Activated CD4-positive, alpha-beta T cell treated with anti-CD3 and anti-CD28 coated beads for 36 hours (primary cell): ENCODE measurements at places on chromosomes 1 and 21.
A peak's percentile ranks its signal among the peaks of the same experiment; 100 is the strongest.

DNA sequence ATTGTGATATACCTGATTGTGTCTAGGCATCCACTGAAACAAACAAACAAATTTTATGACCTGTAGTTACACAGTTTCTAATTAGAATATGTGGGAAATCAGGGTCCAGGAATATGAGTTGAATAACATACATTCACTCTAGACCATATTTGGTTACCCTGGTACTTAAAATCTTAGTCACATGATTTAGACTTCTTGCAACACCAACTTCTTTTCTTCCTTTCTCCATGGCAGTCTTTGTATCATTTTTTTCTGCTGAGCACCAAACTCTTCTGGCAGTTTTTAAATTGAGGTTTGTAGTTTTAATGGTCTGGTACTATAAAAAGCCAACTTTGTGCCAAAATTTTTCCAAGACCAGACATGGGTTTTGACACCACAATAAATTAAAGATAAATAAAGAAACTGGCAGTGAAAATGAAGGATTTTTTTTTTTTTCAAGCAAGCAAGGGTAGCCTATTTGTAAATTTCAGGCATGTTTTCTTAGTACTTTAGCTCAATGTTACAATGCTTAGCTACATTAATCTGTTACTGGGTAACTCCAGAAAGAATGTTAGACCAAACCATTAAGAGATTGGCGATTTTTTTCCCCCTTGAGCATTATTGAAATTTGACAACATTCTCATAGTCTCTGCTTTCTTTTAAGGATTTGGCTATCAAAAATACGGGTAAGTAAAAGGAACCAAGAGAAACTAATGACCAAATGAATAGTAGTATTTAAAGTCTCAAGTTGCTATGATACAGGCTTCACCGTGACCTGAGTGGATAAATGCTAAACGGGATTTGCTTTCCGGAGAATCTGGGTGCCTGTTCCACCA is 108.5 kb downstream of the NFIA start:
- no peaks in the 10 kb centered on the region for H3K27me3 ChIP-seq
- H3K36me3 ChIP-seq, result no peaks in the 10 kb centered on the region
- no peak overlapping the region for H3K27ac ChIP-seq
- no peak overlapping the region for H3K4me3 ChIP-seq
- no peak for DNase-seq

- H3K27me3 ChIP-seq, result no peaks in the 10 kb centered on the region
- DNase-seq, result no peak
- no peaks in the 10 kb centered on the region for H3K36me3 ChIP-seq
- H3K4me1 ChIP-seq, result peaks cover 22% of the 10 kb centered on the region
These were observed 164.8 kb downstream of the PLPPR5 start for GRCh38 chr1:98839840-98840239.

- H3K36me3 ChIP-seq, result peaks cover 30% of the 10 kb centered on the region
- H3K4me1 ChIP-seq, result peaks cover 35% of the 10 kb centered on the region
- H3K27ac ChIP-seq, result peak overlapping the region; percentile 90
- no peaks in the 10 kb centered on the region for H3K27me3 ChIP-seq
These were observed 495 bp downstream of the PI4KB start for GRCh38 chr1:151326619-151327222.

DNA sequence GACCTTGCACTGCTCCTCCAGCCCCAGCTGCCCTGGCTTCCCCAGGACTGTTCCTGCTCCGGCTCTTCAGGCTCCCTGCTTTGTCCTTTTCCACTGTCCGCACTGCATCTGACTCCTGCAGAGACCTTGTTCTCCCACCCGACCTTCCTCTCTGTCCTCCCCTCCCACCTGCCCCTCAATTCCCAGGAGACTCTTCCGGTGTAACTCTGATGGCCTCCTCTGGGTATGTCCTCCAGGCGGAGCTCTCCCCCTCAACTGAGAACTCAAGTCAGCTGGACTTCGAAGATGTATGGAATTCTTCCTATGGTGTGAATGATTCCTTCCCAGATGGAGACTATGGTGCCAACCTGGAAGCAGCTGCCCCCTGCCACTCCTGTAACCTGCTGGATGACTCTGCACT is 550 bp downstream of the ACKR1 start:
- peaks cover 23% of the 10 kb centered on the region for H3K4me1 ChIP-seq
- peaks cover 57% of the 10 kb centered on the region for H3K27me3 ChIP-seq
- no peaks in the 10 kb centered on the region for H3K36me3 ChIP-seq
- no peak overlapping the region for H3K4me3 ChIP-seq
- no peak overlapping the region for H3K27ac ChIP-seq
- no peak for DNase-seq

- H3K27ac ChIP-seq, result no peak overlapping the region
- H3K27me3 ChIP-seq, result peaks cover 9% of the 10 kb centered on the region
- H3K4me1 ChIP-seq, result no peaks in the 10 kb centered on the region
- DNase-seq, result no peak
- no peak overlapping the region for H3K4me3 ChIP-seq
- no peaks in the 10 kb centered on the region for H3K36me3 ChIP-seq
These were observed 46.9 kb upstream of the GNG12 start for GRCh38 chr1:67880056-67880601.

DNA sequence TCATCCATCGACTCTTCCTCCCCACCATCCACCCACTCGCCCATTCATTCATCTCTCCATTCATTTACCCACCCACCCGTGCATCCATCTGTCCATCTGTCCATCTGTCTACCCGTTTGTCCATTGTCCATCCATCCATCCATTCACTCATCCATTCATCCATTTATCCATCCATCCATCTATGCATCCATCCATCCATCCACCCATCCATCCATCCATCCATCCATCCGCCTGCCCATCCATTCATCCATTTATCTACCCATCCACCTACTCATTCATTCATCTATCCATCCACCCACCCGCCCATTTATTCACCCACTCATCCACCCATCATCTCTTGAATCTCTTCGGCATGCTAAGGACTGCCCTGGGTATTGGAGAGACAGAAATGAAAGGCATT is 18.5 kb downstream of the ARHGEF10L start:
- no peak overlapping the region for H3K27ac ChIP-seq
- H3K4me1 ChIP-seq, result no peaks in the 10 kb centered on the region
- no peaks in the 10 kb centered on the region for H3K36me3 ChIP-seq
- no peak overlapping the region for H3K4me3 ChIP-seq
- peaks cover 3% of the 10 kb centered on the region for H3K27me3 ChIP-seq

DNA sequence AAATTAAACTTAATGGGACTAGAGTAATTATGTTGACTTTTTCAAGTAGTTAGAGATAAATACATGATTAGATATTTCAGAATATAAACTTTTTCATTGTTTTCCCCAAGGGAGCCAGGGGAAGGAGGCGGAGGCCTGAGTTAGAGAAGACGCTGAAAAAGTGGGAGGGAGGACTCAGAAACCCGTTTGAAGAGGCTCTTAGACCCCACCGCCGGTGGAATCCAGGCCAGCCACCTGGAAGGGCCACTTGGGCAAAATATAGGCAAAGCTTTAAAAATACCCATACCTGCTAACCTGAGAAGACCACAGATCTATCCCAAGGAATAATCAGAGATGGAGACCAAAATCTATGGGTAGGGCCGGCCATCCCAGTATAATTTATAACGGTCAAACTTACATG is 242.6 kb downstream of the PTPRU start:
- H3K36me3 ChIP-seq, result no peaks in the 10 kb centered on the region
- peaks cover 43% of the 10 kb centered on the region for H3K27me3 ChIP-seq
- no peak overlapping the region for H3K4me3 ChIP-seq

DNA sequence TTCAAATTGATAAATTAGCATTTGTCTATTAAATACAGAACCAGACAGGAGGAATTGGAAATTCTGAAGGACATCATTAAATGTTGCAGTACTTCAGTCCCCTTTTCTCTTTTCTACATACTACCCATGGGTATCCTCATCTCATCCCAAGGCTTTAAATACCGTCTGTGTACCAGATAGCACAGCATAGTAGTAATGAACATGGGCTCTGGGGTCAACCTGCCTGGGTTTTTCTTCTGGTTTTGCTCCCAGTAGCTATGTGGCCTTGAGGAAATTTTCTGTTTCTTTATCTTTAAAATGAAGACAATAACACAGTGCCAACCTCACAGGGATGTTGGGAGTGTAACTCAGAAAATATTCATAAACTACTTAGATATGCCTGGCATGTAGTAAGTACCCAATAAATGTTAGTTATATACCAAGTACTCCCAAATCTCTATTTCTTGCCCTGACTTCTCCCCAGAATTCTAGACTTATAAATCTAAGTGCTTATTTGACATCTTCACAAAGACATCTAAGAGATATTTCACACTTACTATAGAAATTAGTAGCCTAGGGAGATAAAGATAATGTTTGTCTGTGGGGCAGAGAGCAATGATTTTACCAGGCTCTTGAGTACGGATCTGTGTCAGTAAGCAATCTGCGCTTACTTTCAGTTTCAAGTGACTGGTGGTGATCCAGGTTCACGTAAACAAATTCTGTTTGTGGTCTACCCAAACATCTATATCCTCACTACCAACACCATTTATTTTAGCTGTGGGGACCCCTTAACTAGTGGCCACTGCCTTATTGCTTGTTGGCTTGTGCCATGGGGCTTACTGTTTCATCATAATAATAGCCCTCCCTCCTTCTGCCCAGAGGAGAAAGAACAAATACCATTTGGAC is 37.3 kb downstream of the VANGL2 start:
- H3K36me3 ChIP-seq, result peaks cover 26% of the 10 kb centered on the region
- H3K4me1 ChIP-seq, result peaks cover 40% of the 10 kb centered on the region
- DNase-seq, result no peak
- H3K27me3 ChIP-seq, result no peaks in the 10 kb centered on the region

DNA sequence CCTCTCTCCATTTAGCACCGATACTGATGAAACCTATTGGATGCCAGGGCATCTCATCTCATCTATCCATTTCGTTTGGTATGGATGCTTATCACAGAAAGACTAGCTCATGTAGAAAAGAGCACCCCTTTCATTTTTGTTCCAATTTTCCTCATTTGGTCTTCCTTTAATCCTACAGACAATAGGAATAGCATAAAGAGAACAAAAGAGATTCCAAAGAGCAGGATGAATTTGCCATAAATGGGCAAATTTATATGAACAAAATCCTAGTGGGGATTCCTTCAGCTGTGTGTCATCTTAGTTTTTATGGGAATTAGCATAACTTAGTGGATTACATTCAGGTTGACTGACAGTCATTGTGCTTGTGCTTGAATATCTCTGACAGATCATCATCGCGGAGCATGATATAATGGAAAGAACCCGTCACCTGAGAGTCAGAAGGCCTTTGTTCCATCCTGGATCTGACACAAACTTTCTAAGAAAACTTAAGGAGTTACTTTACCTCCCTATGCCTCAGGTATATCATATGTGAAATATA is 777.5 kb upstream of the ADGRL2 start:
- no peak overlapping the region for H3K4me3 ChIP-seq
- H3K4me1 ChIP-seq, result no peaks in the 10 kb centered on the region
- no peaks in the 10 kb centered on the region for H3K27me3 ChIP-seq
- H3K36me3 ChIP-seq, result no peaks in the 10 kb centered on the region

DNA sequence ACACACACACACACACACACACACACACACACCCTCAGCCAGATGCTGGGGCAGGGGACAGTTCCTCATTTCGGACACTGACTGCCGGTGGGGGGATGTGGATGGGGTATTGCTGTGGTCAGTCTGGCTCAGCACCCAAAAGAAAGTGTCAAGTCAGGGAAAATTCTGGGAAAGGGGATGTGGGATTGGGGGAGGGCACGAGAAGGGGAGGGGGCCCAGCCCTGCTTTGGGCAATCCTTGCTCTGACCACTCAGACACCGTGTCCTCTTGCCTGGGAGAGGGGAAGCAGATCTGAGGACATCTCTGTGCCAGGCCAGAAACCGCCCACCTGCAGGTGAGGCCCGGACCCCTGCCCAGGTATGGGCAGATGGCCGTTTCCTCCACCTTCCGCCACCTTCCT is at the start of gene C1QC:
TSS of gene C1QC (plus strand) at position 253 of the 400 bp plus-strand sequence. CDS start 391 bp downstream, outside the sequence.
- no peak for DNase-seq
- H3K27me3 ChIP-seq, result peaks cover 6% of the 10 kb centered on the region

DNA sequence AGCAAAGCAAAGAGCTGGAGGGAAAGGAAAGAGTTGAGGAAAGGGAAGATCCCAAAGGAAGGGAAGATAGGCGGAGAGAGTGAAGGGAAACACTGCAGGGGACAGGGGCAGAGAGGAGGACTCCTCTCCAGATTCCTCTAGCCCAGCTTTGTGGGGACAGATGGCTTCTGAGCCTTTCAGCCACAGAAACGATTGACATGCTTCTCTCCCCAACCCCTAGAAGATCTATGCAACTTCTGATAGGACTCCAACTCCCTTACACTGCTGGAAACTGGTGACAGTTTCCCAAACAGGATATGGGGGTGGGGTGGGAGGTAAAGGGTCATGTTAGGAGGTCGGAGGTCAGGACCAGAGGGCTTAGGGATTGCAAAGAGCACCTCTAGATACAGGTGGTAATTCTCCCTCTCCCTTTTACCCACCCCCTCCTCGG is 6.5 kb downstream of the MEX3A start:
- no peak overlapping the region for H3K4me3 ChIP-seq
- no peaks in the 10 kb centered on the region for H3K36me3 ChIP-seq
- H3K4me1 ChIP-seq, result no peaks in the 10 kb centered on the region
- no peak for DNase-seq
- no peak overlapping the region for H3K27ac ChIP-seq

- no peaks in the 10 kb centered on the region for H3K36me3 ChIP-seq
- no peak overlapping the region for H3K4me3 ChIP-seq
- peaks cover 2% of the 10 kb centered on the region for H3K27me3 ChIP-seq
- H3K4me1 ChIP-seq, result peaks cover 5% of the 10 kb centered on the region
- no peak for DNase-seq
These were observed 18.2 kb upstream of the RC3H1 start for GRCh38 chr1:174040387-174040786.

GRCh38 chr1:235427447-235427846 is 60.2 kb downstream of the TBCE start:
- no peaks in the 10 kb centered on the region for H3K27me3 ChIP-seq
- peaks cover 14% of the 10 kb centered on the region for H3K4me1 ChIP-seq
- H3K36me3 ChIP-seq, result no peaks in the 10 kb centered on the region
- DNase-seq, result no peak
- H3K27ac ChIP-seq, result no peak overlapping the region
- no peak overlapping the region for H3K4me3 ChIP-seq

DNA sequence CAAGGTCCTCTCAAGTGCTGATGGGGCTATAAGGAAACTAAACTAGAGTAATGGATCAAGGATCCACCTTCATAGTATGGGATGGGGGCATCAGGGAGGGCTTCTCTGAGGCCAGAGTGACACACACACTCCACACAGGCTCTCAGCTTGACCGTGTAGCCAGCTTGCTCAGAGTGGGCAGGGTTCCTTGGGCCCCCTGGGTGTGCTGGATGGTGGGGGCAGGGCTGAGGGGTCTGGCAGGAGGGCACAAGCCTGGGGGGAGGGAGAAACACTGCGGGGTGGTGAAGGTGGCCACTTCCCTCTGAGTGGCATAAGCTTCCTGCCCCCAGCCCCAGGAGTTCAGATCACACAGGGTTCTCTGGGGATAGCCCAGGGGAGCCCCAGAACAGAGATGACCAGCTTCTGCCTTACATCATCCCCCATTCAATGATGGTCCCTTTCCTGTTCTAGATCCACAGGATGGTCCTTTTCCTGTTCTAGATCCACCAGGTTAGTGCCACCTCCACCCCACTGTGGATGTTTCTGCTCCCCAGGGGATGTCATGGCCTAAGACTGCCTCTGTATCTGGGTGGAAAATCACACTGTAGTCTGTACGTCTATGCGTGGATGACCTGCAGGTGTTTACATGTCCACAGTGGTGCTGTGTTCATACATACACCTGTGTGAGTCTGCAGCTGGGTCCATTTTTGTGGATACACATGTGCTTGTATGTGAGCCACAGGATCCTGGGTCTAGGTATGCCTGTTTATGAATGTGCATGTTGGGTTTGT is 525.0 kb downstream of the PTPRU start:
- peaks cover 13% of the 10 kb centered on the region for H3K27me3 ChIP-seq
- DNase-seq, result no peak
- H3K4me1 ChIP-seq, result no peaks in the 10 kb centered on the region
- no peak overlapping the region for H3K27ac ChIP-seq
- H3K36me3 ChIP-seq, result no peaks in the 10 kb centered on the region

GRCh38 chr1:48073798-48074530 is 76.8 kb upstream of the TRABD2B start:
- no peaks in the 10 kb centered on the region for H3K4me1 ChIP-seq
- no peak overlapping the region for H3K27ac ChIP-seq
- no peak overlapping the region for H3K4me3 ChIP-seq
- peaks cover 8% of the 10 kb centered on the region for H3K27me3 ChIP-seq
